Right renal pelvis (tissue), 4 donors: ENCODE measurements at places on chromosomes 16 and 17.

DNA sequence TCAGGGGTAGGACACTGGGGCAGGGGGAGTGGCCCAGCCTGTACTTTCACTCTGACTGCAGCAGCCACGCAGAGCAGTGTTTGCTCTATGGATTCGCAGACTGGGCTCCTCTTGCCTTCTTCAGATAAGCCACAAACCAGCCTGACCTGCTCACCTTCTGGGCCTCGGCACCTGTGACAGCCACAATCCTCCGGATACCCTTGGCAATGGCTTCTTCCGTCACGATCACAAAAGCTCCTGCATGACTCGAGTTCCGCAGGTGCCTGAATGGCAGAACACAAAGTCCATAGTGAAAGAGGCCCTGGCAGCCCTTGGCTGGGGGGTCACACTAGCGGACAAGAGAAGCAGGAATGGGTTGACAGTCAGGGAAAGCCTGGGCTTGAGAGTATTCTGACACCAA, 3.8 kb upstream of the EXOSC6 start:
- no peak for DNase-seq

DNA sequence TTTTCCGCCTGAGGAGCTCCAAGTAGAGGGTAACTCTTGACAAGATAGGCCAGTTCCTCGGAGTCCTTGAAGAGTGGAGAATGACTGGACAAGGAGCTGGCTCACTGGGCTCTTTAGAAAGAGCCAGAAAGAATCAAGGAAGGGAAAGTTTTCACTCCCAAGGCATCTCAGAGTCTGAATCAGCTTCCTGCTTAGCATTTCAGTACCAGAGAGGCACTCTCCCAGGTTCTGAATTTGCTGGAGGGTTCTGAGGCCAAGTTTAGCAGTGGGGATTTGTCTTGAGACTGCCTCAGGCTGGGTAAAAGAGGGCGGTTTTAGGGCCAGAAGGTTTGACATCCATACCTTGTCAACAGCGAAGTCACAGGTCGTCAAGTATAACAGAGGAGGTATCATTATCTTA, 25.5 kb downstream of the GP2 start:
- no peak for DNase-seq

- no peak for DNase-seq
Measured at GRCh38 chr17:55846745-55847144, 95.9 kb downstream of the PCTP start.

DNA sequence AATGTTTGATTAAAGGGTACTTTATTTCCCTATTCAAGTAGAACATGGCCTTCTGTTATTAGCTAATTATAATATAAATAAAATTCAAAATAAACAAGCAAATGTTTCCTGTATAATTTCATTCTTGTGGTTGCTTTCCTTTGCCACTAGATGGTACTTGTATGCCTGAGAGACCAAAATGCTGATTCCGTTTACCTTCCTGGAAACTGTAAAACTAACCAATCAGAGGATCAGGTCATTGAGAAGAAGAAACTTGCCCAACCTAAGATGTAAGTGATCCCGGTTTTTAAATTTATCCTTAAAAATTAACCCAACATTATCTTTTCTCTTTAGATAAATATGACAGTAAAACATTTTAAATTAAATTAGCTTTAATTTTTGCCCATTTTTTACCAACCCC, 8.1 kb upstream of the ABCA5 start:
- DNase-seq = no peak

DNA sequence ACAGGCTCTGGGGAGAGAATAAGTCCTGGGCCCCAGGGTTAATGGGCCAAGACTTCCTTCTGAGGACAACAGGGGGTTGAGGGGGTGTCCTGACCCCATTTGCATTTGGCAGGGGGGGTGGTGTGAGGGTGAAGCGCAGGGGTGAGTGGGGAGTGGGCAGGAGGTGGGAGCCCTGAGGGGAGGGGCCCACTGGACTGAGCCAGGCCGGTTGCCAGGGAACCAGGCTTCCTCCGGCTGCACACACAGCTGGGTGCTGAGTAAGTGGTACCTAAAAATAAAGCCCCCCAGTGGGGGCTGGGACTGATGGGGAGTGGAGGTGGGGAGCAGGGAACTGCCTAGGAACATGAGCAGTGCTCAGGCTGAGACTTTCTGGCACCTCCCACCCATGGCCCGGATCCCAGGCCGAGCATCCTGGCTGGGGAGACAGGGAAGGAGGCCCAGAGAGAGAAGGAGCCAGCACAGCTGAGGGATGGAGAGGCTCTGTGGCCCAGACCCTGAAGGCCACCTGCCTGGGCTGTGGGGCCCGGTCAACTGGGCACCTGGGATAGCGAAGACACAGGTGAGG, 7.5 kb upstream of the RASD1 start:
- DNase-seq = no peak

- no peak for DNase-seq
Measured at GRCh38 chr17:77429969-77430752, 289.4 kb downstream of the SEC14L1 start.

- DNase-seq = no peak
Measured at GRCh38 chr17:77315551-77316190, 174.9 kb downstream of the SEC14L1 start.

DNA sequence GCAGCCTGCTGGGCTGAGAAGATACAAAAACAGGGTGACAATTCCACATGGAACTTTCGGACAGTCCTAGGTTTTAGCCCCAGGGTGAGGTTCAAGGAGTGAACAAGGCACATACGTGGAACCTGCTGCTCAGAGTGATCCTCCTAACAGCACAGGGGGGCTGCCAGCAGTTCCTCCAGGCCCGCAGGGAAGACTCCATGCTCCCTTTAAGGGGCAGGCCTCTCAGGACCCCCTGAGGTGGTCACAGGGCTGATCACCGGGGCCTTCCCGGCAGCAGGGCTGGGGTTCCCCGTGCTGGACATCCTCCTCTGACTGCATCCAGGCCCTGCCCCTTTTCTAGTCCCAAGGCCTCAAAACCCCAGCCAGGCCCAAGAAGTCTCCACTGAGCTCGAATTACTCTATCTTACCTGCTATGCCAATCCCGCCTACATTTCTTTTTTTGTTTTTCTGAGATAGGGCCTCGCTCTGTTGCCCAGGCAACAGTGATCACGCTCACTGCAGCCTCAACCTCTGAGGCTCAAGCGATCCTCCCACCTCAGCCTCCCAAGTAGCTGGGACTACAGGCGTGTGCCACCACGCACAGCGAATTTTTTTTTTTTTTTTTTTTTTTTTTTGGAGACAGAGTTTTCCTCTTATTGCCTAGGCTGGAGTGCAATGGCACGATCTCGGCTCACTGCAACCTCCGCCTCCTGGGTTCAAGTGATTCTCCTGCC, 10.4 kb downstream of the CANT1 start:
- no peak for DNase-seq

DNA sequence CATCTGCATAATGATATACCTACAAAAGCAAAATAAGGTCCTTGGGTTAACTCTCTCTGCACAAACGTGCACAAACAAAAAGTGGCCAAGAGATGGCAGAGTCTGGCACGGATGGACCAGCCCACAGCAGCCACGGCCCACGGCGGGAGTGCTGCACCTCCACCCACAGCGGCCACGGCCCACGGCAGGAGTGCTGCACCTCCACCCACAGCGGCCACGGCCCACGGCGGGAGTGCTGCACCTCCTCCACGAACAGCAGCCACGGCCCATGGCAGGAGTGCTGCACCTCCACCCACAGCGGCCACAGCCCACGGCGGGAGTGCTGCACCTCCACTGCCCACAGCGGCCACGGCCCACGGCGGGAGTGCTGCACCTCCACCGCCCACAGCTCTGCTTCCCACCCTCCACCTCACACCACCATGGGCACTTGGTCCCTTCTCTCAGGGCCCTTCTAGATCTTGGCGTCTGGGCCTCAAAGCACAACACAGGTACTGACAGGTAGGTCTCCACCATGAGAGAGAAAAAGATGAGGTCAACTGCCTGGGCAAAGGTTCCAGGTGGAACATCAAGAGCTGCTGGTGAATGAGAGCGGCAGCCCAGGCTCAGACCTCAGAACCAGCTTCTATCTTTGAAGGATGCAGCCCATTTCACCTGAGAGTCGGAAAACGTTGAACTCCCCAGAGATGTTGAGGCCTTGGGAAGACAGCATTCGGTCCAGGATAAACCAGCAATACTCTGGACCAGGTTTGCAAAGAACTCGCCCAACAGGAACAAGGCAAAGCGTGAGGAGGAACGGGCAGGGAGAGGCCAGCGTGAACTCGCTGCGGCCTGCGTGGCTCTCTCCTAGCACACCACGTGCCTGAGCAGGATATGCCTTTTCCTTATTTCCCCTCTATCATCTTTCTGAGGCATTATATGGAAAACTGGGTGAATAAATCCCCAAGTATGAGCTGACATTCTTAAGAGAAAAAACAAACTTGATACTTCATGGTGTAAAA, 124.5 kb downstream of the ZNF778 start:
- DNase-seq = no peak

GRCh38 chr16:4745274-4745569, 10.9 kb downstream of the DNAAF8 start:
- no peak for DNase-seq

GRCh38 chr16:23567602-23568001, 10.1 kb downstream of the UBFD1 start:
- DNase-seq = no peak

GRCh38 chr17:64418506-64419339, 28.1 kb upstream of the PECAM1 start:
- no peak for DNase-seq

DNA sequence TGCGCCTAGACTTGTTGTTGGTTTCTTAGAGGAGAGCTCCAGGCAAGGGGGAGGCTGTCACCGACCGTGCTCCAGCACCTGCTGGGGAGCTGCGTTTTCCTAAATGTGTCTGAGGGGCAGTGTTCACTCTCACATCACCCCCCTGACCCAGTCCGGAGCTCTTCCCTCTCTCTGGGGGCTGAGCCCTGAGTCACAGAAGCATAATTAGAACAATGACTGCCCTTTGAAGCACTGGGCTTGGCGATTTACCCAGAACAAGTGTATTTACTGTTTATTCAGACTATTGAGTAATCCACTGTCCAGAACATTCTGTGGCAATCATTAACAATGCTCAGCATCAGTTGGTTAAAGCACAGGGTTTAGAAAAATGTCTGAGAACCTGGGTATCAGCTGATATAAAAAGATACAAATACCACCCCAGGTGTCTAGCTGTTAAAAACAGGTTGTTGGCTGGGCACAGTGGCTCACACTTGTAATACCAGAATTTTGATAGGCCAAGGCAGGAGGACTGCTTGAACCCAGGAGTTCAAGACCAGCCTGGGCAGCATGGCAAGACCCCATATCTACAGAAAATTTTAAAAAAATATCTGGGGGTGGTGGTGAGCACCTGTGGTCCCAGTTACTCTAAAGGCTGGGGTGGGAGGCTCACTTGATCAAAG, 8.1 kb downstream of the CES4A start:
- no peak for DNase-seq

DNA sequence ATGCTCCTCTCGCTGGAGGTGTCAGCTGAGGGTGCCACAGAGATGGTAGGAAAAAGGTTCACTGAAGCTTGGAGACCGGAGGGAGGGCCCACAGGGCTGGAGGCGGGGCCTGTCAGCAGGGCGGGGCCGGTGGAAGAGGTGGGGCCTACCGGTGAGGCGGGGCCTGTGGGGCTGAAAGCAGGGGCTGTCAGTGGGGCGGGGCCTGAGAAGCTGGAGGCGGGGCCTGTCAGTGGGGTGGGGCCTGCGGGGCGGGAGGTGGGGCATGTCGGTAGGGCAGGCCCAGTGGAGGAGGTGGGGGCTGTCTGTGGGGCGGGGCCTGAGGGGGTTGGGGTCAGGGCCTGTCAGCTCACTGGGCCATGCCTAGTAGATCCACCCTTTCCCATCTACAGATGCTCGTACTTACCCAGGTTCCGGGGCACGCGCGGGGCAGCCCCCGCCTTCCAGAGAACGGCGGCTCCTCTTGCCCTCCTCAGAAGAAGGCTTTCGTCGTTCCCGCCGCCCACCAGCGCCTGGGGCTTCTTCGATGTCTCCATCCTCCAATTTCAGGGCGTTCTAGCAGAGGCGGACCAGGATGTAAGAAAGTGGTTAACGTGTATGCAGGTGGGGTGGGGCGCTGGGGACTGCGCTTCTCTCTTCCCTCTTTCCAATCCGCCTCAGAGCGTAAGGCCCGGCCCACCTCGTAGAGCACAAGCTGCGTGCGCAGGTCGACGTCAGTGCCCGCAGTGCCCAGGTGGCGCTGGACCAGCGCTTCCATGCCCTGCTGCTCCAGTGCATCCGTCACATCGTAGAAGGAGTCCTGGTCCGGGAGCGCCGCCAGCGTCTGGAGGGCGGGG, 9.8 kb downstream of the TMEM208 start:
- no peak for DNase-seq

GRCh38 chr17:48517478-48517877, 13.3 kb downstream of the HOXB1 start:
- no peak for DNase-seq

GRCh38 chr16:88118376-88118775, 167.1 kb downstream of the BANP start:
- DNase-seq = no peak
